ENCODE measurements at places on chromosomes 7 and 10. TPM values are rescaled to one million over a fixed set of nuclear protein-coding genes. Genes with fewer than 3 reads are reported as not detected.

EGR2 gene
- total RNA-seq = 21.6 TPM

GRCh38 chr7:4882169-4883032, 1.1 kb downstream of the RADIL start:
- H3K36me3 ChIP-seq = no peaks in the 10 kb centered on the region
- no peak for DNase-seq
- peak overlapping the region; percentile 7 for H3K4me3 ChIP-seq
- peaks cover 8% of the 10 kb centered on the region for H3K4me1 ChIP-seq
- no peak overlapping the region for H3K27ac ChIP-seq
- peaks cover 35% of the 10 kb centered on the region for H3K27me3 ChIP-seq

DNA sequence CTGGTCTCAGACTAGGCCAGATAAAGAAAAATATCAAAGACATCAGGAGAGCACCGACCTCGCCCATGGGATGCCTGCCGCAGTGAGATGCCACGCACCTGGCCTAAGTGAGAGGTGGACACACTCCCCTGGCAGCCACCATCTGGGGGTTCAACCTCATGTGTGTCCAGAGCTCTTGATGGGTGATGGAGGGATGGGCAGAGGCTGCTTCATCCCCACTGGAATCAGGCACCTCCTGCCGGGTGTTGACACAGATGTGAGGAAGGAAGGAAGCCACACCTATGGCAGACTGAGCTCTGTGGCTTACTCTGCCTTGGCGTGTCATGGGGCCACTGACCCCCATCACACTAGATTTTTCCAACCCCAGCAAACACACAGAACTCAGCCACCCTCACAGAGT, 11.4 kb downstream of the ZNF488 start:
- no peak for DNase-seq
- H3K27ac ChIP-seq = no peak overlapping the region
- H3K4me1 ChIP-seq = no peaks in the 10 kb centered on the region
- no peaks in the 10 kb centered on the region for H3K36me3 ChIP-seq

AGR2 gene
- not detected for total RNA-seq

DNA sequence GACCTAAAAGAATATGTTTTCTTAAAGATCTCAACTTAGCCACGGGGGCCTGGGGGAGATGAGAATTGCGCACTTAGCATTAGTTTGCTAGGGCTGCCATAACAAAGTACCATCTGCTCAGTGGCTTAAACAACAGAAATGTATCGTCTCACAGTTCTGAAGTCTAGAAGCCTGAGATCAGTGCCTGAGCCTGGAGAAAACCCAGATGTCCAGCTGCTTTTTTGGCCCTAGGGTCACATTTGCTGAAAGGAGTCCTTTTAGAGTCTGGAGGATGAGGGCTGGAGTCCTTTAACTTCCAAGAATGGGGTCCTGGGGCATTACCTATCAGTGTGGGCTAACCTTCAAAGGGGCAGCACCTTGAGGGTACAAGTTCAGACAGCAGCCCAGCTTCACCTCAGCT, 48.2 kb downstream of the SMURF1 start:
- no peaks in the 10 kb centered on the region for H3K4me1 ChIP-seq
- H3K27ac ChIP-seq = no peak overlapping the region
- H3K27me3 ChIP-seq = no peaks in the 10 kb centered on the region
- H3K36me3 ChIP-seq = peaks cover 28% of the 10 kb centered on the region
- no peak for DNase-seq

GRCh38 chr7:11505471-11505985, 326.5 kb downstream of the THSD7A start:
- no peak for DNase-seq
- H3K36me3 ChIP-seq = no peaks in the 10 kb centered on the region
- H3K4me1 ChIP-seq = no peaks in the 10 kb centered on the region
- no peak overlapping the region for H3K27ac ChIP-seq

DNA sequence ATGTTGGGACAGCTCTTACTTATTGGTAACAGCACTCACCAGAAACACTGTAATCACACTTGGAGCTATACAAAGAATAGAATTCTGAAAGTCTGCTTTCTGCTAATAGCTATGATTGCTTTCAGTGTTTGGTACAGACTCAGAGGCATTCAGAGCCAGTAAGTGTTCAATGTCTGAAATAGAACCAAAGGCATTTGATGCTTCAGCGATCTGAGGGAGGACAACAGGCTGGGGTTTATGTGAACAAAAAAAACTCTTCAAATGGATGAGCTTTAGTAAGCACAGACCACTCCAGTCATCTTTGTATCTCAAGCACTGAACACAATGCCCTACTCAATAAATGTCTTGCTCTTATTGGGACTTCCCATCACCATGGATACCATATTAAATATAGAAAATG, 322.8 kb upstream of the GRM3 start:
- no peaks in the 10 kb centered on the region for H3K4me1 ChIP-seq
- H3K36me3 ChIP-seq = no peaks in the 10 kb centered on the region
- no peak for DNase-seq
- no peaks in the 10 kb centered on the region for H3K27me3 ChIP-seq
- H3K27ac ChIP-seq = no peak overlapping the region

- no peak overlapping the region for H3K4me3 ChIP-seq
- peaks cover 32% of the 10 kb centered on the region for H3K27me3 ChIP-seq
- H3K36me3 ChIP-seq = peaks cover 4% of the 10 kb centered on the region
- H3K4me1 ChIP-seq = peaks cover 5% of the 10 kb centered on the region
- H3K27ac ChIP-seq = no peak overlapping the region
These were observed 111.7 kb downstream of the GPR26 start for GRCh38 chr10:123777881-123778280.

GRCh38 chr7:157775560-157776332, 438.9 kb downstream of the DNAJB6 start:
- peaks cover 3% of the 10 kb centered on the region for H3K27me3 ChIP-seq
- no peaks in the 10 kb centered on the region for H3K4me1 ChIP-seq
- DNase-seq = no peak
- no peak overlapping the region for H3K27ac ChIP-seq
- no peak overlapping the region for H3K4me3 ChIP-seq

DNA sequence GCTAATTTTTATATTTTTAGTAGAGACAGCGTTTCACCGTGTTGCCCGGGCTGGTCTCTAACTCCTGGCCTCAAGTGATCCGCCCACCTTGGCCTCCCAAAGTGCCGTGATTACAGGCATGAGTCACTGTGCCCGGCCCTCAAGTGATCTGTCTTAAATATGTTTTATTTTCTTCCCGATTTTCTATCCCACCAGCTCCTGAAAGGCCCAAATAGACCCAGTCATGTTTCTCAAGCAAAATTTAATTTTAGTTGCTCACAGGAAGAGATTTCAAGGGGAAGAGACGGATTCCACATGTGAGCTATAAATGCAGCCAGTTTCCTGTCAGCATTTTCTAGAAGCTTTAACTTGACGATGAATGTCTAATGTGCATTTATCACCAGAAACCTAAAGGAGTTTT, 12.0 kb downstream of the DENND10 start:
- H3K36me3 ChIP-seq = peaks cover 52% of the 10 kb centered on the region
- peak overlapping the region; percentile 5 for H3K27ac ChIP-seq
- peaks cover 27% of the 10 kb centered on the region for H3K4me1 ChIP-seq
- H3K27me3 ChIP-seq = no peaks in the 10 kb centered on the region

TMEM26 gene
- not detected for total RNA-seq

GRCh38 chr10:349081-349480, 213.8 kb downstream of the ZMYND11 start:
- H3K27ac ChIP-seq = no peak overlapping the region
- peaks cover 1% of the 10 kb centered on the region for H3K36me3 ChIP-seq
- H3K4me1 ChIP-seq = peaks cover 16% of the 10 kb centered on the region

DNA sequence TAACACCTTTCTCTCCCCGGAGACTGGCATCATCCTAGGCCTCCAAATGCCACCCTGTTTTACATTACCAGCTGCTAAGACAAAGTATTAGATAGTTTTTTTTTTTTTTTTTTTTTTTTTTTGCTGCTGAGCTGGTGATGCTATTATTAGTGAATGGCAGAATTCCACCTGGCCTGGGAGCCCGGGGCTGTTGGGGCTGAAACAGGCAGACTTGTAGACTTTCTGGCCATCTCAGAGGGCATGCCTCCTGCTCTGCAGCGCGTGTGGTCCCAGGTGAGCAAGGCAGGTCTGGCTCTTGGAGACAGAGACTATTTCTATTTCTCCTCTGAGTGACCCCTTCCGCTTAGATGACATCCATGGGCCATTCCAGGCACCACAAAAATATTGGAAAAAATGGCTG, 104.2 kb downstream of the EMX2 start:
- no peak overlapping the region for H3K4me3 ChIP-seq
- H3K4me1 ChIP-seq = no peaks in the 10 kb centered on the region
- DNase-seq = no peak
- no peaks in the 10 kb centered on the region for H3K36me3 ChIP-seq

PON3 gene
- 0.40 TPM for total RNA-seq

HOXA1 gene
- total RNA-seq = 0.28 TPM

GRM8 gene
- not detected for total RNA-seq

Data from activated CD8-positive, alpha-beta memory T cell treated with anti-CD3 and anti-CD28 coated beads, Interleukin-2, amount 10 ng/mL, durations not matched to agents 7 days and 5 days (primary cell).